ENCODE measurements at places on chromosomes 7 and 10.

DNA sequence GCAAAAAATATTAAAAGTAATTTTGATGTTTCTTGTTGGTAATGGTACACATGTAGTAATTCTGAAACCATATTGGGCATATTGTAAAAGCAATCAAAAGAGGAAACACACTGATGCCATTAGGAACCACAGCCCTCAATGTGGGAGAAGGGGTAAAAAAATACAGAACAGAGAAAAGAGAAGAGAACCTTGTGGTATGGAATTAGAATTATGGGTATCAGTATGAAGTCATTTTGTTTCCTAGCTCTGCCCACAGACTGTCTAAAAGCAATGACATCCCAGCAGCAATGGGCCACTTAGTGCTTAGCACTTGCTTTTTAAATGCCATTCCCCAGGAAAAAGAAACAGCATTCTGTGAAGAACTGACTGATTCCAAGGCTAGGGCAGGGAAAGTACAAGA, 61.5 kb downstream of the CPVL start:
- no peak for DNase-seq

DNA sequence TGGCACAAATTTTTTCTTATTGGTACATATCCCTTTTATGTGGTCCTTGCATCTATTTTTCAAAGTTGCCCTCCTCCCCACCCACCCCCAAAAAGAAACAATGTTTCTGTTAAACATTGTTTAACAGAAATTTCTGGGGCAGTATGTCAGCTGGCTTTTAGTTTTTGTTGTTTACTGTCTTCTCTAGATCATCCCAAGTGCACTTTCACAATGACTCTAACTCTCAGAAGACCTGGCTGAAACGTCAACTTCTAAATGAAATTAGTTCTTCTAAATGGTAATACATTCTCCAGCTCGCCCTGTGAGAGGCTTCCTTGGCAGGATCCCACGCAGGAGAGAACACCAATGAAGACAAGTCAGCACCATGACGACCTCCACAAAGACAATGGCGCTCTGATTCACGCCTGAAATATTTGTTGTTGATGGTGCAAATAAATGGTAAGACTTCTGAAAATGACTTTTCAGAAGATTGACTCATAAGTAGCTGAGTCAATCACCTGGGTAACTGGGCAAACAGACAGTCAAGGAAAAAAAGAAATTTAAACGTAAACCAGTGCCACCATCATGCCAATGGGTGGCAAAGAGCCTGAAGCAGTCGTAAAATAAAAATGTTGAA, 293.7 kb downstream of the FZD1 start:
- no peak for DNase-seq

DNA sequence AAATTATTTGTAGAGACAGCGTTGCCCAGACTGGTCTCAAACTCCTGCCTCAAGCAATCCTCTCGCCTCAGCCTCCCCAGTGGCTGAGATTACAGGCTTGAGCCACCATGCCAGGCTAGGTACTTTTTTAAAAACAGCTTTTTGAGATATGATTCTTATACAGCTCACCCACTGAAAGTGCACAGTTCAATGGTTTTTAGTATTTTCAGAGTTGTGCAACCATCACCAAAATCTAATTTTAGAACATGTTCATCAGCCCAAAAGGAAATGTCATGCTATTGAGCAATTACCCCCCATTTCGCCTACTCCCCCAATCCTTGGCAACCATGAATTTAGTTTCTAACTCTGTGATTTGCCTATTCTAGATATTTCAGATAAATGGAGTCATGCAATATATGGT, 73.7 kb downstream of the EVX1 start:
- DNase-seq, result no peak

DNA sequence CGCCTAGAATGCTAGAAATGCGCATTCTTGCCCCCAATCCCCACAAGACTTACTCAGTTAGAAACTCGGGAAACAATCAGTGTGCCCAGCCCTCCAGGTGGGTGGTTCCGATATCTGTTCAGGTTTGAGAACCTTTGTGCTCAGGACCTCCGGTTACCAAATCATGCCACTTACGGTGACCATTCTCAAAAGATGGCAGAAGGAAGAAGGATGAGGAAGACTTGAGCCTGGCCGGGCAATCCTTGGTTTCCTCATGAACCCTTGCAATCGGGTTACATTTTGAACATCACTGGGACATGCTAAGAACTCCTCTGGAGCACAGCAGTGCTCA, 52.1 kb downstream of the RBM17 start:
- DNase-seq, result no peak

DNA sequence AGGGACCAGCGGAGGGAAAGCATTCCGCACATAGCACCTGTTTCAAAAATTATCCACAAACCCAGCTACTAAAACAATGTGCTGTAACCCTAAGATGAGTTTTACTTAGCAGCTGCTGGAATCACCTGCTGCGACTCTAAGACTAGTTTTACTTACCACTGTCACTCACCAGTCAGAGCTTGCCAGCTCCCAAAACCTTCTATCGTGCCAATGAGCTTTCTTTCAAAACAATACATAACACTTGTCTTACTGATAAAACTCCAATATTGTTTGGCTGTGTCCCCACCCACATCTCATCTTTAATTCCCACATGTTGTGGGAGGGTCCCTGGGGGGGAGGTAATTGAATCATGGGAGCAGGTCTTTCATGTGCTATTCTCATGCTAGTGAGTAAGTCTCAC, 18.4 kb downstream of the ST8SIA6 start:
- DNase-seq, result no peak

DNA sequence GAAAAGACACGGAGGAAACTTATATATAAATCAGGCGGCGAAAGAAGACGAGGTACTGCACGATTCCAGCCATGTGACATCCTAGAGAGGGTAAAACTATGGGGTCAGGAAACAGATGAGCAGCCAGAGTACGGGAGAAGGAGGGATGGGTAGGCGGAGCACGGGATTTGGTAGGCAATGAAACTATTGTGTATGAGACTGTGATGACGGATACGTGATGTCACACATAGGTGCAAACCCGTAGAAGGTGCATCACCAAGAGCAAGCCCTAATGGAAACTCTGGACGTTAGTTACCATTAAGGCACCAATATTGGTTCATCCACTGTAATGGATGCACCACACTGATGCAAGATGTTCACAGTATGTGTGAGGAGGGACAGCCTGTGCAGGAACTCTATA, 93.8 kb upstream of the MGMT start:
- DNase-seq, result no peak

- no peak for DNase-seq
Observed at GRCh38 chr10:4083509-4084003, 298.5 kb upstream of the KLF6 start.

- no peak for DNase-seq
Observed at GRCh38 chr10:11909618-11910017, 86.5 kb downstream of the PROSER2 start.

DNA sequence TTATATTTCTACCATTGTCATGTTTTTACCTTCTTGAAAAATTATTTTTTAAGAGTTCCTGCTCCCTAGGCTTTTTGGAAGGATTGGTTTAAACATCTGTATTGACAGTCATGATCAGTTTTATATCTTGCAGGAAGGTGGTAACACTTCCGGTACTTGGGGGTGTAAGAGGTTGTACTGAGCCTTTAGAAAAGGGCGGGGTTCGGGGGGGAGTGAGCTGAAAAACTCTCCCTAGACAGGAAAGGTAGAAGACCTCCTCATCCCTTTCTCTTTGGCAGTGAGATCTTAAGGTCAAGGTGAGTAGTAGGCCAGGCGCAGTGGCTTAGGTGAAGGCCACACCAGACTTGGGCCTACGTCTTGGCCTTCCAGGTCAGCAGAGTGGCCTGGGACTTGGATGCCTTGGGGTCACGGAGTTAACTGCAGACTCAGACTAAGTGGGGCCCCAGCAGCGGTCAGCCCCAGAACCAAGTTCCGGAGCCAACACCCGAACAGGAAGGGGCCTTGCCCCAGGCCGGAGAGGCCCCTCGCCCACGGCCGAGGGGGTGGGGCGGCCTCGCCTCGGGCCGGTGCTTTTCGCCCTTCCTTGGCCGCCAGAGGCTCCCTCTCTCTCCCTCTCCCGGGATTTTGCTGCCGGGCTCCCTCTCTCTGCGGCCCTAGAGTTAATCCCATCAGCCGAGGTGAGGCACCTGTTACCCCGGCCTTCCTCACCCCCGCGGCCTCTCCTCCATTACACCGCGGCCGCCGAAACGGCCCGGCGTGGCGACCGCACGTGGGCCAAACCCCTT, at the start of gene PPP1R9A:
Gene PPP1R9A, plus strand, starts transcription at position 569 of the 785 bp plus-strand sequence. CDS start 2,520 bp downstream, outside the sequence.
- no peak for DNase-seq

GRCh38 chr7:137135654-137136350, 207.7 kb downstream of the PTN start:
- DNase-seq, result no peak
